ENCODE measurements at places on chromosomes 1 and 21.

DNA sequence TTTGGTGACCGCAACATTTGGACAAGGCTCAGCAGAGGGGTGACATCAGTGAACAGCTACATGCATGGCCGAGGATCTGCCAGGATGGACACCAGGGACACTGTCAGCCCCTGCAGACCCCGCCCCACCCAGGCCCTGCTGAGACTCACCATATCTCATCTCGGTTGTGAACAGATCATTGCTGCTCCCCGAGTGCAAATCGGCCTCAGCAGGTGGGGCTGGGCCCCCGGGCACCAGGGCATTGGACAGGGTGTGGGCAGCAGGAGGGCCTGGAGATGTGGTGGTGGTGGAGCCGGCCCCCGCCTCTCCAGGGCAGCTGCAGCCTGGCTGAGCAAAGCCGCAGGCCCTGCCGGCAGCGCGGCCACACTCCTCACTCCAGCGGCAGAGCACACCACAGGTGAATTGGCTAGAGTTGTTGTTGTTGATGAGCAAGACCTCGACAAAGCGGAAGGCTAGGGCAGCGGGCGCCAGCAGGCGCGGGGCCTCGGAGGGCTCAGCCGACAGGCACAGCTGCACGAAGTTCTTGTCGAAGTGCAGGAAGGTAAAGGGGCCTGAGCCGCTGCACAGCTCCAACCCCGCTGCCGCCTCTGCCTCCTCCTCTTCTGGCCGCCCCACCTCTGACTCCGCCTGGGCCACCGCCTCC is 8.2 kb downstream of the ADGRB2 start:
- no peak for DNase-seq

DNA sequence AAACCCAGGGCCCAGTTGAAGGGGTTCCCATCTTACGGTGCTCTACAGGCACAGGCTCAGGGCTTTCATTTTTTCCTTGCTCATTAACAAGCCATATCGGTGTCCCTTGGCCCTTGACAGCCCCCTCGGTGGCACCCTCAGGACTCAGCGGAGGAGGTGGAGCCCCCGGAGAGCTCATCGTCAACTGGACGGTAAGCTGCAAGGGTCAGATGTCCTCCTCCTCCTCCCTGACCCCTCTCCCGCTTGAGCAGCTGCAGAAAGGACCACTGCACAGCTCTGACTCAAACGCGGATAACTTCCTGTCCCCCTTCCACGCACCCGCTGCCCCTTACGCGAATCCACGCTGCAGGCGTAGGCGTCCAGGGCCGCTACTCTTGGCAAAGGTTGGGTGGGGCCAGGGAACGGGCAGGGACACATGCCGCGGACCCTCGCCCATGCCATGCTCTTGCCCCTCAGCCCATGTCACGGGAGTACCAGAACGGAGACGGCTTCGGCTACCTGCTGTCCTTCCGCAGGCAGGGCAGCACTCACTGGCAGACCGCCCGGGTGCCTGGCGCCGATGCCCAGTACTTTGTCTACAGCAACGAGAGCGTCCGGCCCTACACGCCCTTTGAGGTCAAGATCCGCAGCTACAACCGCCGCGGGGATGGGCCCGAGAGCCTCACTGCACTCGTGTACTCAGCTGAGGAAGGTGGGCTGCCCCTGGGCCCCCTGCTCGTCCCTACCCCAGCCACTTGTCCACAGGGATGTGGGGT is 14.7 kb downstream of the TMEM81 start:
- no peak for DNase-seq

DNA sequence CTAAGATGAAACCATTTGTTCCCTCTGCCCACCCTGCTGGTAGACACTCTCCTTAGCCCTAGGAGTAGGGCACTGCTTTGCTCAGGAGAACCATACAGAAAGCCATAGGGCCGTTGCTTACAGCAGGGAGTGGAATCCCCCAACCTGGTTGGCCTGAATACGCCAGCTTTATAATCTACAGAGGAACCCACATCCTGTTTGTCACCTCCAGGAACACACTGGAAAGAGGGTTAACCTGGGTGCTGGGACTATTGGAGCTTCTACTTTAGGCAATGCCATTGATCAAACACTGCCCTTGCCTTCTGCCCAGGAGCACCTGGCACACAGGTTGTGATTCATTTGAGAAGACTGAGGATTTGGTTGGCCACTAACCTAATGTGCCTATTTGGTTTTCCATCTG is 124.8 kb downstream of the TNR start:
- no peak for DNase-seq

DNA sequence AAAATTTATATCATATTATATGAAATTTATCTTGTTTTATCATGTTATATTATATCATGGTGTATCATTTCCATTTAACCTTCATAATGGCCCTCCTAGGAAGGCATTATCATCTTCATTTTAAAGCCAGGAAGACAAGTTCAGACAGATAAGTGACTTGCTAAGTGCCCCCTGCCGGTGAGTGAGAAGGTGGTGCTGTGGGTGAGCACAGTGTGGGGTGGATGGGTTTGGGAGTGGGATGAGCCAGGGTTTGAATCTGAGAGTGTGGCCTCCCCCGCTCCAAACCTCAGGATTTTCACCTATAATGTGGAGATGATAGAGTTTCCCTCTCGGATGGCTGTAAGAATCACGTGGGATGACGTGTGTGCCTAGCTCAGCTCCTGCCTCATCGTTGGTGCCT is 108.7 kb upstream of the IGSF21 start:
- no peak for DNase-seq

DNA sequence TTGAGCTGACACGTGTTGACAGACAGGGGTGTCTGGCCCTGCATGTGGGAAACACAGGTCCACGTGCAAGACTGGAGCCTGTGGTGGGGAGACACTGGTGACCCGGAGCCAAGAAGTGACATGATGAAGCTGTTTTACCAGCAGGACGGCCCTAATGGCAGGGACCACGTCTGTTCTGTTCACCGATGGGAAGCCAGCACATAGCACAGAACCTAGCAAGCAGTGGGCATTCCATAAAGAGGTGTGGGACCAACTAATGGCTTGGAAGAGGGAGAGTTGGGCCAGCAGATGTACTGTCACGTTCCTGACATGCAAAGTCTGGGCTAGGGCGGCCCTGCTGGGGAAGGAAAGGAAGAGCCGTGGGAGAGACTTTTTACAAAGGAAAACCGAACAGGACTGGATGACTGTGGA is 15.3 kb downstream of the NAV1 start:
- DNase-seq, result no peak
